ENCODE measurements at places on chromosomes 13 and 19.

- DNase-seq: no peak
These were observed 81.2 kb upstream of the ABCC4 start for GRCh38 chr13:95382411-95382810.

- DNase-seq: no peak
These were observed 302.6 kb downstream of the ATP8A2 start for GRCh38 chr13:25674371-25674770.

GRCh38 chr13:23621316-23621645 lies 51.1 kb downstream of the TNFRSF19 start:
- DNase-seq: no peak

DNA sequence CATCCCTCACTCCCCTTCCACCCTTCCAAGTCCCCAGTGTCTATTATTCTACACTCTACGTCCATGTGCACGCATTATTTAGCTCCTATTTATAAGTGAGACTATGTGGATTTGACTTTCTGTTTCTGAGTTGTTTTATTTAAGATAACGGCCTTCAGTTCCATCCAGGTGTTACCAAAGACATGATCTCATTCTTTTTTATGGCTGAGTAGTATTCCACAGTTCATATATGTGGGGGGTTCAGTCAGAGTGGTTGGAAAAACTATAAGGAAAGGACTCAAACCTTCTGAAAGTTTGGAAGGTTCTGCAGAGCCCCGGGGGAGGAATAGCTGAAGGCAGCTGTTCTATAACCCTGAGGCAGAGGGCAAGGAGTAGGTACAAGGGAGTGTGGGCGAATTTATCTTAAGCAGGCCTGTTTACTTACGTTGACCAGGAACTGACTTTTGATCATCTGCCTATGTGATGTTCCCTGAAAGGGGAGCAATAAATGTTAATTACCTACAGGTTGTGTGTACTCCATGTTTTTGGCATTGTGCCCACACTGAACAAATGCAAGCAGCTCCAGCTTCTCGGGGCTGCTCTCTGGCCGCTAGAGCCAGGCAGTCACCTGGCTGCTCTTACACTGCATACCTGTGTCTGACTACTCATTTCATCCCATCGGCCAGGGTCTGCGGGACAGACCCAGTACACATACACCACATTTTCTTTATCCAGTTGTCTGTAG lies 13.5 kb upstream of the ADGRE1 start:
- no peak for DNase-seq

DNA sequence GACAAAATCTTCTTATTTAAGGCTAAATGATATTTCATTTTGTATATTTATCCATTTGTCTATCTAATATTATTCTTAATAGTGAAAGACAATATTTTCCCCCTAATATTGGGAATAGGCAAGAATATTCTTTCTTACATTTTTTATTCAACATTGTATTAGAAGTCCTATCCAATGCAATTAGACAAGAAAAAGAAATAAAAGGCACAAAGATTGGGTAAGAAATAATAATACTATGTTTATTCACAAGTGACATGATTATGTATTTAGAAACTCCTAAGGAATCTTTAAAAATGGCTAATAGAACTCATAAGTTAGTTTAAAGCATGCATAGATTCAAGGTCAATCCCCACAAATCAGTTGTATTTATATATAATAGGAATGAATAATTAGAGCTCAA lies 11.3 kb upstream of the CRYL1 start:
- DNase-seq: no peak

DNA sequence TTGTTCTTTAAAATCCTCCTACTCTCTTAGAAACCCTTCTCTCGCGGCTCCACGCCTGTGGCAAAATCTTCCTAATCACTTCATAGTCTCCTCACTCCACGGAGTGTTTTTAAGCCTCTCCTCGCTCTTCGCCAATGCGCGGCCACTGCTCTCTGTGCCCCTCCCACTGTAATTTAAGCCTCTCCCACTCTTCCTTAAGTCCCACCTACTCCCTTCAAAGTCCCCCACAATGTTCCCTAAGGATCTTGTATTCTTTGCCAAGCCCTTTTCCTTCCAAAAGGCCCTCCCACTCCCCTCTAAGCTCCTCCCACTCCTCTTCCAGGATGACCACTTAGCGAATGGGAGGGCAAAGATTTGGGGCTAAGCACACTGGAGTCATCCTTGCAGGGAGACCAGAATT lies 1.3 kb downstream of the FIZ1 start:
- DNase-seq: no peak

- peak; percentile 35 for DNase-seq
These were observed 13.7 kb upstream of the CREB3L3 start for GRCh38 chr19:4139614-4140236.

DNA sequence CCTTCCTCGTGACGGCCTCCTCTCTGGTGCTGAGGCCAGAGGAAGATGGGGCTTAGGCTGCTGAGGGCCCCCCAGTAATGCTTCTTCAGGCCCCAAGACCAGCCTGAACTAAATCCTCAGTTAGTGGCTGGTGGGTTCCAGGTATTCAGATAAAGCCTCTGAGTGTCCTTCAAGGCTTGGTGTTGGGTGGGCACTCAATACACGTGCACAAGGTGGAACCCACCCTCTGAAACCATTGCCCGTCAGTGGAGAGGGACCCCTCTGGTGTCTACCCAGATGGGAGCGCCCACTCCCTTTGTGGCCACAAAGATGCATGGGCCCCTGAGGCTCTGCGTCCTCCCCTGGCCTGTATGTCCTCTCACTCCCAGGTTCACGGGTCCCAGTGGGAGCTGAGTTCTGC lies 79.0 kb downstream of the IER2 start:
- no peak for DNase-seq

DNA sequence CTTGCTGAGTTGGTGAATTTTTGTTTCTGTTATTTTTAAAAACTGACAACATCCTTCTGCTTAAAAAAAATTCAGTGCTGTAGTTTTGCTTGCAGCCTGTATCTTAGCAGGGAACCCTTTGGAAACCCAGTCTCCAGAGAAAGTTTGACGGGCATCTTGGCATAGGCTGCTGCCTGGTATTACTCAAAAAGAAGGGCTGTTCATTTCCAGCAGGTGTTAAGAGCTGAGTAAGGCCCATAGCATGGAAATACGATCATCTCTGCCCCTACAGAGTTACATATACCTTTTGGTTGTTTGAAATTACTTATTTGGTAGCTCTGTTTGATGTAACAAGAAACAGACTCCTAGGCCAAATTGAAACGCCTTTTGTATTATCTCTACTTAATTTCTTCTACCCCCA lies 41.5 kb downstream of the URI1 start:
- no peak for DNase-seq

- no peak for DNase-seq
These were observed 85.1 kb downstream of the TNFRSF19 start for GRCh38 chr13:23655321-23655720.

- DNase-seq: no peak
These were observed 5.8 kb downstream of the CD320 start for GRCh38 chr19:8302357-8302691.

GRCh38 chr13:26558074-26558805 lies 757 bp downstream of the WASF3 start:
- no peak for DNase-seq

- DNase-seq: peak; percentile 97
These were observed 6.1 kb upstream of the LMNB2 start for GRCh38 chr19:2462635-2463421.

- DNase-seq: no peak
These were observed 1.3 kb upstream of the LCP1 start for GRCh38 chr13:46183018-46183946.

- no peak for DNase-seq
These were observed 1.3 kb downstream of the PRKD2 start for GRCh38 chr19:46715620-46715974.

- no peak for DNase-seq
These were observed 102.0 kb downstream of the MBNL2 start for GRCh38 chr13:97324115-97324514.

DNA sequence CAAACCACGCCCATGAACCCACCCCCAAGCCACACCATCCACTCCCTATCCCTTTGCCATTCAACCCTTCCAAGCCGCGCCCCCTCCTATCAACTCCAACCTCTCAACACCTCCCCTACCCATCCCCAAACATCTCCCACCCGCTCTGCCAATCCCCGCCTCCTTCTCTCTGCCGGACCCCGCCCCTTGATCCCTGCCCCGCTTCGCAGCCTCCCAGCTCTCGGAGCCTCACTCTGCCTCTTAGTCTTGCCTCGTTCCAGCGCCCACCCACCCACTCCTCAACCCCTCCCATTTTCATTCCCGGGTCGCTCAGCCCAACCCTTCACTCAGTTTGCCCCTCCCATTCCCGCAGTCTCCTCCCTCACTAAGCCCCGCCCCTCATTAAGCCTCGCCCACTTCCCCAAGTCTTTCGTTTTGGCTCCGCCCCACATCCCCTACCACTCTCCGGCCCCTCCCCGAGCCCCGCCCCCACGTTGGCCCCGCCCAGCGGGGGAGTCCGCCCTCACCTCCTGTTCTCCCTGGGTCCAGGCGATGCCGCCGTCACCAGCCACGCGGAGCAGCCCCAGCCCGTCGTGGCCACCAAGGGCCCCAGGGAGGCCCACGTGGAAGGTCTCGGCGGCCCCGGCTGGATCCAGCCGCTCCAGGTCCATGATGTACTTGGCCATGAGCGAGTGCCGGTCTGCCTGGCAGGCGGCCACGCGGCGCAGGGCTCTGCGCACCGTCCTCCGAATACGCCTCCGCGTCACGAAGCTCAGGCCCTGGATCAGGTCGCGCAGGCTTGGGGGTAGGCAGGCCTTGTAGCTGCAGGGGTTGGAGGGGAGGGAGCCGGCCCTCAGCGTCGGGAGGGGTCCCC lies 5.7 kb downstream of the JAK3 start:
- DNase-seq: peak; percentile 85

DNA sequence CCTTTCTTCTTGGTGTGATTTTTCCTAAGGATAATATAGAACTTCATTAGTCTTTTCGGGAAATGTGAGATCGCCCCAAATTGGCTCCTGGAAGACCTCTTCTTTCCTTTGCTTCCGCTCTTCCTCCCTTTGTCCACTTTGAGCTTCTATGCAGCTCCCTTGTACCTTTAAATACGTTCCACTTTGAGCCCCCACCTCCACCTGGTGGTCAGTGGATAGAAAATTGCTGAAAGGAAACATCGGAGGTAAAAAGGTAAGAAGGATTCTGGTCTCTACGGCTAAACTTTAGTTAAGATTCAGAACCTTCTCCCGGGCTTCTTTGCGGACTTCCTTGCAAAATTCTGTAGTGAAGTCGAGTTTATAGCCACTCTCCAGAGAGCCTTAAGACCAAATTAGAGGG lies 55.0 kb upstream of the TM9SF2 start:
- DNase-seq: no peak

DNA sequence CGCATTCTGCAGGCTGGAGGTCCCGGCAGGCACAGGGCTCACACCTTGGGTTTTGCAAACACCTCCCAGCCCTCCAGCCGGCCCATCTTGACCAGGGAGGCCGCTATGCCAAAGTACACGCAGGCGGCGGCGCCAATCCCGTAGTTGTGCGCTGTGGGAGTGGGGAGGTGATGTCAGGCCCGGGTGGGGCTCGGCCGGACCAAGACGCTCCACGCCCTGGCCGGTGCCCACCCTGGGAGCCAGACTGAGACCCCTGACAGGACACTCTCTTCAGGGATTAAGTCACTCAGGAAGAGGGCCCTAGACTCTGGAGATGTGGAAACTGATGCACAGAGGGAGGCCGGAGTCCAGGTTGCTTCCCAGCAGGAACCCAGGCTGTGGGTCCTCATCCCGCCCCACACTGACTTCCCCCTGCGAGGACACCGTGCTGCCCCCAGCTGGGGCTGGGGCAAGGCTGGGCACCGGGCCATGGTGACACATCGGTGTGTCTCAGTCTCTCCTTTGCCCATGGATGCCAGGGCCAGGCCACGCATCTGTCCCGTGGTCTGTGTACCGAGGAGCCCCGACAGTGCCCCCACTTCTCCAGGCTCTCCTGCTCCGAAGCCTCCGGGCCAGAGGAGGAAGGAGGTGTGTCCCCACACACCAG lies 8.8 kb downstream of the NDUFA11 start:
- DNase-seq: no peak

GRCh38 chr19:51889934-51890333 lies 2.2 kb upstream of the ZNF577 start:
- DNase-seq: no peak

DNA sequence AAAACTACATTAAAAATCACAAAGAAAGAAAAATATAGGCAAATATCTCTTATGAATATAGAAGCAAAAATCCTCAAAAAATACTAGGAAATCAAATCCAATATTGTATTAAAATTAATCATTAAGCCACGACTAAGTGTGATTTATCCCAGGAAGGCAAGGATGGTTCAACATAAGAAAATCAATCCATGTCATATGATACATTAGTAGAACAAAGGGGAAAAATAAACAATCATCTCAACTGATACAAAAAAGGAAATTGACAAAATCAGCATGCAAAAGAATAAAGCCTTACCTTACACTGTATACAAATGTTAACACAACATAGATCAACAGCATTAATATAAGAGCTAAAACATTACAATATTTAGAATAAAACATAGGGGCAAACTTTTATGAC lies 933.3 kb downstream of the PCDH9 start:
- DNase-seq: no peak

- no peak for DNase-seq
These were observed 7.1 kb downstream of the MISP start for GRCh38 chr19:757811-758668.

GRCh38 chr13:63567031-63567430 lies 2151.4 kb upstream of the PCDH20 start:
- DNase-seq: no peak
